ENCODE measurements at places on chromosomes 5 and 9.

- DNase-seq, result no peak
These were observed 192.4 kb downstream of the MAST4 start for GRCh38 chr5:66788556-66788955.

DNA sequence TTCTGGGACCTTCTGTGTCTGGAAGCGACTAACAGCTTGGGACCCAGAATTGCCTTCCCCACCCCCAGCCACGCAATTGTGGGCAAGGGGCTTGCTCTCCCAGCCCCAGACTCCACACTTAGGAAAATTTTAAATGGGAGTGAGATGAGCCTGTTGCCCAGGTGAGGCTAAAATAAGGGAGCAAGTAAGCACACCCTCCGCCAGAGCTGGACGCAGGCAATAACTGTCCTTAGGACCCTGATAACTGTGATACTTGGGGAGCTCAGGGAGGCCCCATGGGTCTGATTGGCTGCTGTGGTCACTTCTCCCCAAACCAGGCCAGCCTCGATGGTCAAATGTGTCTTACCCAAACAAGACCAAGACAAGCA is 13.3 kb downstream of the ABO start:
- DNase-seq, result no peak

- DNase-seq, result no peak
These were observed 170.2 kb upstream of the FREM1 start for GRCh38 chr9:15080401-15080800.

DNA sequence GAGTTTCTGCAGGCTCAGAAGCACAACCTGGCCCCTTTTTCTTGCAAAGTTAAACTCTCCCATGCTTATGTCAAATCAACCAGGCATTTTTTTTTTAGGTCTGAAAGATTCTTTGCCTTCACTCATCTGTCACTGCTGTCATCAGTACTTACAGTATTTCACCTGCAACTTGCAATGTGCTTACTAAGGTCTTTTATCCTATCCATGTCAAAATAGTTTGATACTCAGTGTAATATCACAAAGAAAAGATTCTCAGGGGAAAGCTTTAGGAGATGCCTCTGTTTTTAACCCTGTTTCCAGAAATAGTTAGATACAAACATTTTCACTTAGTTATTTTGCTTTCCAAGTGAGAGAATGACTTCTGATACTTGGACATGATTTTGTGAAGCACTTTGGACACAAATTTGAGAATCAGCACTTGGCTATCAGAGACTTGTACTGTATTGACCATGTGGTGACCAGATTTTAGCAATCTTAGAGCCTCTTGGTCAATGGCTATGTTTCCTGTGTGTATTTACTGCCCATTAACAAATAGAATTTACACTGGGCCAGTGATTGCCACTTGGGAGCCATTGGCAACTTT is 428.2 kb downstream of the IRX1 start:
- DNase-seq, result no peak

DNA sequence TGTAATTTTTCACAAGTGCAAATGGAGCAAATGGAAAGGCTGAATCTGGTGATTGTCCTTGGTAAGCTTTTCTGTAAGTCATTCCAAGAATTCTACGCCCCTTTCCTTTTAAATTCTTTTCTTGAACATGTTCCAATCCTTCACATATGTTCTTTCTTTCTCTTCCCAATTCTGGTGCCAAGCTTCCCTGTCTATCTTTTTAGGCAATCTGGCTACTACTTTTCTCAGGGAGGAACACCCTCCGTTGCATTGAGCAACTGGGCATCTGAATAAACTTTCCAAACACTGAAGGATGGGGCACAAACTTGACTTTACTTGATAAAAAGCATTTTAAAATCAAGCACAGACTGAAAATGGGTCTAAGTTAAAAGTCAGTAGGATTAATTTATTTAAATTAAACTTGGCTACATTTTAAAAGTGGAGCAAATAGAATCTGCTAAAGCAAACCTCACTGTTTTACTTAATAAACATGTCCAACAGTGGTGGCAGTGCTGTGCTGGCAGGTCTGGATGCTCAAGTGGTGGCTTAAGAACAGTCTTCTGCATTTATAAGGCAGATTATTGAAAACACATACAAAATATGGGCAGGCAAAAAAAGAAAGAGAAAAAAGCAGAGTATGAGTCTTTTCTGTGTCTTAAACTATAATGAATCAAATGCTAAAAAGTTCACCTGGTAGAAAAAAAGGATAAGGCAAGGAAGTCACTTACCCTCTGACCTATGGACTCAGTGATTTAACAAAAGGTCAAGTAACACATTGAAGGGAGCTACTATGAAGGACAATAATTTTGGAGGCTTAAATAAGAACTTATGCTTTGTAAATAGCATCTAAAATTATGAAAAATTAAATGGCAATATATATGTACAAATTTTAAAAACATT is 5.4 kb downstream of the ELL2 start:
- DNase-seq, result no peak

- no peak for DNase-seq
These were observed 5.5 kb upstream of the MATR3 start for GRCh38 chr5:139287890-139288635.

DNA sequence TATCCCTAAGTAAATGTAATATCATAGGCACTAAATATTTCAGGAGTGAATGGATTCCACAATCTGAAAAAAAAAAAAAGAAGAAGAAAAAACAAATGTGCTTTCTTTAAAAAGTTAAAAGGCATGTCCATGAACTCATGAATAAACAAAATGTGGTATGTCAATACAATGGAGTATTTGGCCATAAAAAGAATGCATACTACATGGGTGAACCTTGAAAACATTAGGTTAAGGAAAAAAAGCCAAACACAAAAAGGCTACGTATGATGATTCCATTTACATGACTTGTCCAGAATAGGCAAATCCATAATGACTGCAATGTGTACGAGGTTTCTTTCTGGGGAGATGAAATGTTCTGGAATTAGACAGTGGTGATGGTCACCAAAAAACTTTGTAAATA is 45.3 kb downstream of the FNIP1 start:
- no peak for DNase-seq

DNA sequence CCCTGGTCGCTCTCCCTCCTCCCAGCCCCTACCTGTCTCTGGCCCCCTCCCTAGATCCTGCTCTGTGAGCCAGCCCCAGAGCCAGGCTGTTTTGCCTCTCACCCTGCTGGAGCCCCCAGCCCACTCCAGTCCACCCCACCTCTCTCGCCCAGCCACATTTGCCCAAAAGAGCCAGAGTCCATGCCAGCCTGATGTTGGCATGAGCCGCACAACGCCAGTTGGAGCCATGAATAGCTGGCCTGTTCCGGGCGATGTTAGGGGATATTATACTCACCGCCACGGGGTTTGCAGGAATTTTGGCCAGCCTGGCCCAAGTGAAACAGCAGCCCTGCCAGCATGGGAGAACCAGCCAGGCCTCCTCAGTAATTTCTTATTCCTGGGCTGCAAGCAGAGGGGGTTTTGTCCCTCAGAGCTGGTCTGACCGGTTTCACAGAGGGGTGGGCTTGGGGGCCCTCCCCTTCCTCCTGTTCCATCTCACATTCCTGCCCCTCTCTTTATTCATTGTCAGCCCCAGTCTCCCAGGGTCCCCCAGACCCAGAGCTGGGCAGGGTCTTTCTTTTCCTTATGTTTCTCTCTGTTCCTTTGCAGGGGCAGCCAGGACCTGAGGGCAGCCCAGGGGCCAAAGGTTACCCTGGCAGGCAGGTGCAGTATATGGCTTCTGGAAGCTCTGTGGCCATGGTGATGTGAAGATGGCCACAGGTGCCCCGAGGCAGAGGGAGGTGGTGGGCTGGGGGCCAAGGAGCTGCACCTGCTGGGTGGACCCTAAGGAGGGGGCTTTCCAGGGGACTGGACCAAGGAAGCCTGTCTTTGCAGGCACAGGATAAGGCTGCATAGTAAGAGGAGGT is 50.1 kb downstream of the COL27A1 start:
- DNase-seq, result peak; percentile 15

DNA sequence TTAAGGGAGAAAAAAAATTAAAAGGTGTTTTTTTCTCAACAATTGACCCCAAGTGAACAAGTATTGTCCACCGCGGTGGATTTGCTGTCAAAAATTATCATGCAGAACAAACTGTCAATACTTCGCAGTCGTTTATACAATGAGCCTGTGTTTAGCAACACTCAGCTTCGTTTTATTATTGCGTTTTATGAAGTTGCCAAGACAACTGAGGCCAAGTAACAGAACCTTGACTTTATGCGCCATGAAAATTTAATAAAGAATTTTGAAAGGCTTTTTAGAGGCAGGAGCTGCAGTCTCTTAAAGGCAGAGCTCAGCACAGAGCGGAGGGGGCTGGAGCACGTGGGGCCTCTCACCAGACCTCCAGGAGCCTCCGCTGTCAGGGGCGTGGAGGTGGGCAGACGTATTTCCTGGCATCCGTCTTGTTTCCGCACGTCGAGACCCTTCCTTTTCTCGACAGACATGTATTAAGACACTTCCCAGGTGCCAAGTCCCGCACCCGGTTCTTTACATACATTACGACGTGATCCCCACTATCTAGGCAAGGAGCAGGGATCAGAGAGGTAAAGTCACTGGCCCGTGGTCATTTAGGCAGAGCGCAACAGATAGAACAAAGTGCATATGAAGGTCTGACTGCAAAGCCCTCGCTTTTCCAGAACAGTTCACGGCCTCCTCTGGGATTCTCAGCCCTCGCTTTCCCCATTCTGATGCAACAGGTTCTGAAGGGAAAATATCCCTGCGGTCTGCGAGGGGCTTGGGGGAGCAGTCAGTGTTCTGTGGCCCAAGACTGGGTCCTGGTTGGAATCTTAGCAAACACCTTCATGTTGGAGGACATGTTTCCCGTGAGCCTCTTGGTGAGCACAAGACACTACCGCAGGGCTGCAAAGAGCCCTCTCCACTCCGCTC is 164.4 kb downstream of the DAB2IP start:
- no peak for DNase-seq

- DNase-seq, result peak; percentile 68
These were observed 781 bp downstream of the FOXD1 start for GRCh38 chr5:73447530-73448462.

DNA sequence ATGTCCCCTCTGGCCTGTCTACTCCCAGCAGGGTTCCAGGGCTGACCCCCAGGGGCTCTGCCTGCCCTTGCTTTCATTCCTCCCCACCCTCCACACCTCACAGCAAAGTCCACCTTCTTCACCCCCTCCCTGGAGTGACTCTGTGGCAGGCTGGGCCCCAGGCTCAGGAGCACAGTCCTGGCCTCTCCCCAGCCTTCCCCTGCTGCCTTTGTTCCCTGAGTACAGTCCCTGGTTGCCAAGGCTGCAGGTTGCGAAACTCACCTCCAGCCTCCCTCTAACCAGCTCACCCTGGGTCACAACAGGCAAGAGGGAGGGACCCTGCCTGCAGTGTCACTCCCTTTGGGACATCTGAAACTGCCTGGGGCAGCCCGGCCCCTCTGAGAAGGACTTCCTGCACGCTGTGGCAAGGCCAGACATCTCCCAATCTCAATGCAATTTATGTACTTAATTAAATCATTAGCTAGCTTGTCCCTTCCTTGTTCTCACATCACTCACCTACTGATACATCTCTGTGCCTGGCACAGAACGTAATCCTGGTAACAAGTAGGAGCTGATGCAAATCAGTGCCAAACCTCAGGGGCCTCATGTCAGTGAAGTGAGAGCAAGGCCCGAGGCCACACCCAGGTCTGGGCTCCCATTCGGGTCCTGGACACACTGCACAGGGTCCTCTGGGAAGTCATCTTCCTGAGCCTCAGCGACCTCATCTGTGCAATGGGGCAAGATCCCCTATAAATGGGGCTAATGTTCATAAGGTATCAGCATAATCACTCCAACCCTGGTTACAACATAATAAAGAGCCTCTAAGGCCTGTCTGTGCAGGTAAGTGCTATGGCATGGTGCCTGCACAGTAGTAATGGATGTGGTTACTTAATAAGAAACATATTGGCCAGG is 27.3 kb upstream of the TRIM14 start:
- peak; percentile 35 for DNase-seq

- DNase-seq, result no peak
These were observed 105.5 kb downstream of the PJA2 start for GRCh38 chr5:109304309-109304708.

- DNase-seq, result no peak
These were observed 213.4 kb upstream of the DMAC1 start for GRCh38 chr9:8012986-8013385.

DNA sequence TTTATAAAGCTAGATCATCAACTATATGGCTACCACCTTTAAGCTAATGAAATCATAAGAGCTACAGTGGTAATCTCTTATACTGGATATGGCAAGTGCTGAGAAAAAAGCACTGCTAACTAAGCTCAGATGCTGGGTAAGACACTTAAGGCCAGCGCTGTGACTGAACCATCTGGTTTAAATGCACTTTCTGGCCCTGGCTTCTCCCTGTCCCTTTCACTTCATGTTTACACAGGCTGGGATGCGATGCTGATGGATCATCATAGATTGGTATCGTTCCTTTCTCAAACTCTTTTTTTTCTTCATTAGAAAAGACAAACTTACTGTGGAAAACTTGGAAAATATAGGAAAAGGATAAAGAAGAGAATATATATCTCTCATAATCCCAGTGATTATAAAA is 52.3 kb downstream of the KIF24 start:
- no peak for DNase-seq

DNA sequence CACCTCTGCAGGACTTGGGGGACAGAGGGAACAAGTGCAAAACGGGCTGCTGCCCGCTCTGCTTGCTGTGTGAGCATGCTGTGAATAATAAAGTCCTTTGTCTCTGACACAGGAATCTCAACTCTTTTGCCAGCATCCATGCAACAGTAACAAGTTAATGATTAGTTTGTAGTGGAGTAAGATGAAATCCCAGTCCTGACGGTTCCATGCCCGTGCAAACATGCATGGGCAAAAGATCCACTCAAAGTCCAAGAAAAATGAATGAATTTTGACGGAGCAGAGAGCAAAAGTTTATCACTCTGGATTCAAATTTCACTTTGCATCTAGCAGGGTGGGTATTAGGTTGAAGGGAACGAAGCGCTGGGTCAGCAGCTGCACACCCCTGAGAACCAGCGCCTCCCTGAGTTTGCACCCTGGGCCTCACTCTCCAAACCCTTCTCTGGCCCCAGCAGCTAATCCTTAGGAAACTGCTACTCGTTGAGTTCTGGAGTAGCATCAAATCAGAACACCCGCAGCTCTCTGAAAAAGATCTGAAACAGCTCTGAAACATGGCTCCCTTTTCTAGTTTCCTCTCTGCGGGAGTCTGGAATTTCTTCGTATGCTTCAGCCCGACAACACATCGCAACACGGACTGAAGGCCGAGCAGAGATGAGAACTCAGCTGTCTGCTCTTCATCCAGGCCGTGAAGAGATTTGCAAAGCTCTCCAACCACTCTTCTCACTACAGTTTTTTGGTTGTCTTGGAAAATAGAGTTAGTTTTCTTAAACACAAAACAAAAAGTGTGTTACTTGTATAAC is 45.6 kb upstream of the RUFY1 start:
- DNase-seq, result no peak

GRCh38 chr9:75087289-75087823 is 599 bp downstream of the NMRK1 start:
- DNase-seq, result peak; percentile 45
